Osteoblast (primary cell): ENCODE measurements at places on chromosomes 5 and 9. TPM values are rescaled to one million over a fixed set of nuclear protein-coding genes. Genes with fewer than 3 reads are reported as not detected.

GMCL2 gene
- total RNA-seq = not detected in 2 replicates

ACSL6 gene
- not detected in 2 replicates for total RNA-seq

CDHR2 gene
- under 0.01 TPM in 1 of 2 replicates, not detected in the other for total RNA-seq

TMEM252 gene
- total RNA-seq = not detected in 2 replicates

MCC gene
- 40.1 and 45.6 TPM in 2 replicates for total RNA-seq

DNAH5 gene
- total RNA-seq = 0.36 and 0.59 TPM in 2 replicates

PCDHB15 gene
- 0.88 and 1.1 TPM in 2 replicates for total RNA-seq

PDE6A gene
- total RNA-seq = under 0.01 TPM in 2 replicates

WNT8A gene
- not detected in 2 replicates for total RNA-seq
